ENCODE measurements at places on chromosomes 12 and 14.

DNA sequence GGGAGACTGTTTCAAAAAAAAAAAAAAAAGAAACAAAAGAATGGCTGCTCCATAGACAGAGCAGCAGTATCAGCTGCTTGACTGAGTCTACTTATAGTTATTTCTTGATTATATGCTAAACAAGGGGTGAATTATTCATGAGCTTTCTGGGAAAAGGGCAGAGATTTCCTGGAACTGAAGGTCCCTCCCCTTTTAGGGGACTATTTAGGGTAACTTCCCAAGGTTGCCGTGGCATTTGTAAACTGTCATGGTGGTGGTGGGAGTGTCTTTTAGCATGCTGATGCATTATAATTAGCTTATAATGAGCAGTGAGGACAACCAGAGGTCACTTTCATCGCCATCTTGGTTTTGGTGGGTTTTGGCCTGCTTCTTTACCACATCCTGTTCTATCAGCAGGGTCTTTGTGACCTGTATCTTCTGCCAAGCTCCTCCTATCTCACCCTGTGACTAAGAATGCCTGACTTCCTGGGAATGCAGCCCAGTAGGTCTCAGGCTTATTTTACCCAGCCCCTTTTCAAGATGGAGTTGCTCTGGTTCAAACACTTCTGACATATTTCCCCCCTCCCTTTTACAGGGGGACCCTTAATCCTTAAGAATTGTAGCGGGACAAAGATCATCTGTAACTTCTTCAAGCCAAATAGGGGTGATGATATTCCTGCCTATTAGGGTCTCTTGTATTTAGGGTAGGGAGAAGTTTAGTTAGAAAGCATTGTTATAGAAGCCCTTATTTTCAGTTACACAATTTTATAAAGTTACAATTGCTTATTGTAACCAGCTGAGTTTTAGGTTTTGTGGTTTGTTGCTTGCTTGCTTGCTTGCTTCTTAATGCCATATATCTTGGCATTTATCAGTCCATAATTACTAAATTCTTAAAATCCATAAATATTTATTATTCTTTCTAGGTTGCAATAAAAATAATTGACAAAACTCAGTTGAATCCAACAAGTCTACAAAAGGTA is 42.5 kb downstream of the MARK3 start:
- peaks cover 66% of the 10 kb centered on the region for H3K4me1 ChIP-seq
- H3K36me3 ChIP-seq, result peaks cover 66% of the 10 kb centered on the region
- H3K27ac ChIP-seq, result peak overlapping the region; percentile 93
- DNase-seq, result no peak
- no peak overlapping the region for H3K4me3 ChIP-seq

DNA sequence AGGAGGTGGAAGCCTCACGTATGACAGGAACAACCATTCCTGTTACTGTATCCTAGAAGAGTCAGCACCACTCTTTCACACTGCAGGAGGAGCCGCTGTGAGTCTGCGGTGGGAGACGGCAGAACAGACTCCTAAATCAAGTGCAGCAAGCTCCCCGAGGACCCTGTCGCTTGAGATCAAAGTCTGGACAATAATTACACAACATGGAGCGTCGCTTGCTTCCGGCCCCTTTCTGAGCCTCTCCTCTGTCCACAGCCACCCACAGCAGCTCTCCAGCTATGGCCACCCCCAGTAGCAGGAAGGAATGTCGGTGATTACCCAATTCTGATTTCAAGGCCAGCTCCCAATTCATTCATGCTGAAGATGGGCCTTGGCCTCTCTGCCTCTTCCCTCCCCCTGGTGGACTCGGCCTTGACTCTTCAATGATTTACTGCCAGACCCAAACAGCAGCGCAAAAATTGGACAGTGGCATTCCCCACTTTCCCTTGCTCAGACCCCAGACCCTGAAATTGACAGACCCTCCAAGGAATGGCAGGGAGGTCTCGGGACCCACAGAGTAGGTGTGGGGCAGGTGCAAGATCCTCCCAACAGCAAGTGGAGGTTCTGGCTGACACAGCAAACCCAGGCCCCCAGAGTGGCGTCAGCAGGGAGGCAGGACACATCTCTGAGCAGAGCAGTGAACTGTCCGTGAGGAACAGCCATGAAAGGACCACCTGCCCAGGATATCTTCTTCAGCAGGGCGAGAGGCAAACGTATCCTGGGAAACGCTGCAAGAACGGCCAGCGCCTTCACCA is 272.7 kb upstream of the DIO3 start:
- H3K27me3 ChIP-seq, result peaks cover 70% of the 10 kb centered on the region
- no peak overlapping the region for H3K27ac ChIP-seq
- DNase-seq, result no peak
- no peaks in the 10 kb centered on the region for H3K4me1 ChIP-seq

DNA sequence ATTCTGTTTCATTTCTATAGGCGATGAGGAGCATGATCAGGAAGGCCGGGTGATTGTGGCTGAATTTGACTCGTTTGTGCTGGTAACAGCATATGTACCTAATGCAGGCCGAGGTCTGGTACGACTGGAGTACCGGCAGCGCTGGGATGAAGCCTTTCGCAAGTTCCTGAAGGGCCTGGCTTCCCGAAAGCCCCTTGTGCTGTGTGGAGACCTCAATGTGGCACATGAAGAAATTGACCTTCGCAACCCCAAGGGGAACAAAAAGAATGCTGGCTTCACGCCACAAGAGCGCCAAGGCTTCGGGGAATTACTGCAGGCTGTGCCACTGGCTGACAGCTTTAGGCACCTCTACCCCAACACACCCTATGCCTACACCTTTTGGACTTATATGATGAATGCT is 1.9 kb downstream of the APEX1 start:
- H3K4me1 ChIP-seq, result peaks cover 37% of the 10 kb centered on the region
- H3K27ac ChIP-seq, result no peak overlapping the region
- no peaks in the 10 kb centered on the region for H3K27me3 ChIP-seq
- DNase-seq, result no peak
- no peak overlapping the region for H3K4me3 ChIP-seq

DNA sequence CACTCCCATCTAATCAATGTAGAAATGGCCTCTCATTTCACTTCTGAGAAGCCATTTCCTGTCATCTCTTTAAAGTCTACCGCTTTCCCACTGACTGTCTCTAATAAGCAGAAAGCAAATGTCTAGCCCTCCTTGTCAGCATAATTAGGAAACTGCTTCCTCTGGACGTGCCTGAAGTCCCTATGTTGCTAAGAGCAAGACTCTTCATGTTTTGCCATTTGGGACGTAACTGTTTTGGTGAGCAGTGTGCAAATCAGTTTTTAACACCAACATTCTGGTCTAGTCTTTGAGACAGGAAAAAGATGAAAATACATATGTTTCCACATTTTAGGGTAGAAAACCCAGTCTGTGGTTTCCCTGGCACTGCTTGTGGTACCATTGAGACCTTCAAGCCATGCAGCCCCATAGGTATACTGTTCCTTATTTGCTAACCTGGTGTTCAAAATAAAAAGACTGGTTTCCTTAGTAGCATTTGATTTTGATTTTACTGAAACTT is 22.2 kb downstream of the IFNG start:
- H3K4me1 ChIP-seq, result peaks cover 72% of the 10 kb centered on the region
- H3K27me3 ChIP-seq, result no peaks in the 10 kb centered on the region
- H3K4me3 ChIP-seq, result peak overlapping the region; percentile 29
- no peaks in the 10 kb centered on the region for H3K36me3 ChIP-seq

GRCh38 chr14:49935526-49935925 is 42.6 kb downstream of the ARF6 start:
- H3K27ac ChIP-seq, result no peak overlapping the region
- no peak overlapping the region for H3K4me3 ChIP-seq
- H3K36me3 ChIP-seq, result peaks cover 8% of the 10 kb centered on the region
- peaks cover 25% of the 10 kb centered on the region for H3K4me1 ChIP-seq
- no peak for DNase-seq
- H3K27me3 ChIP-seq, result no peaks in the 10 kb centered on the region

DNA sequence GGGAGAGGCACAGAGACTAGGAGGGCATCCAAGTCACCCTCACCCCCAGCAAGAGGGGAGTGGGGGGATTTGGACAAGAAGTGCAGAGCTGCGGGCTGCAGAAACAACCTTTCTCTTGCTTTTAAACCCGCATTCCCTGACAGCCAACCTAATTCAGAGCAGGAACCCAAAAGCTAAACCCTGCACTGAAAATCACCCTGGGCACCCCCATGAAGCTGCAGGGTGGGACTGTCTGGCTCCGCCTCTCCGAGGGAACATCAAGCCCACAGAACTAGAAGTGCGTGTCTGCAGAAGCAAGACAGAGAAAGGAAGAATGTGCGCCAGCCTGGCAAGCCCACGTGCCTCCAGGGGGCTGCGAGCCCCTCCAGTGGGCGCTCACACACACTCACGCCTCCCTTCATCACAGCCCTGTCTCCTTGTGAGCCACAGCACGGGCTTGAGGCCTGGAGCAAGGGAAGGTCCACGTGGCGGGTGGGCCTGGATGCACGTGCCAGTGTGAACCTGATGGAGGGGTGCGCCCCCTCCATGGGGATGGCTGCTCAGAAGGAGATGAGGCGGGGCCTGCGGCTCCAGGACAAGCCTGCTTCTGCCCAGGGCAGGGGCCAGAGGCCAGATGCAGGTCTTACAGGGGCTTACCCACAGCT is 27.8 kb upstream of the PNMA1 start:
- peak overlapping the region; percentile 77 for H3K4me3 ChIP-seq
- peak; percentile 64 for DNase-seq
- peak overlapping the region; percentile 92 for H3K27ac ChIP-seq
- H3K4me1 ChIP-seq, result peaks cover 78% of the 10 kb centered on the region

GRCh38 chr12:20629414-20630156 is 65.5 kb upstream of the SLCO1C1 start:
- no peak for DNase-seq
- H3K36me3 ChIP-seq, result no peaks in the 10 kb centered on the region
- no peaks in the 10 kb centered on the region for H3K27me3 ChIP-seq
- H3K4me3 ChIP-seq, result no peak overlapping the region

GRCh38 chr12:129901254-129901653 is 2.6 kb downstream of the TMEM132D start:
- H3K4me3 ChIP-seq, result no peak overlapping the region
- H3K36me3 ChIP-seq, result no peaks in the 10 kb centered on the region
- no peak for DNase-seq
- peaks cover 40% of the 10 kb centered on the region for H3K27me3 ChIP-seq

DNA sequence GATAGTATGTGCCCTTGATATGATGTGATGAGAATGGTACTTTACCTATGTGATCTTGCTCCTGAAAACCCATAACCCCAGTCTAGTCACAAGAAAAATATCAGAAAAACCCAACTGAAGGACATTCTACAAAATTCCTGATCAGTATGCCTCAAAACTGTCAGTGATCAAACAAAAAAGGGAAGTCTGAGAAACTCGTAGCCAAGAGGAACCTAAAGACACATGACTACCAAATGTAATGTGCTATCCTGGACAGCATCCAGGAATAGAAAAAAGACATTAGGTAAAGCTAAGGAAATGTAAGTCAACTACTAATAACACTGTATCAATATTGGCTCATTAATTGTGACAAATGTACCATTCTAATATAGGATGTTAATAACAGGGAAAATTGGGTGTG is 4.1 kb upstream of the WIF1 start:
- peaks cover 37% of the 10 kb centered on the region for H3K27me3 ChIP-seq
- H3K36me3 ChIP-seq, result no peaks in the 10 kb centered on the region
- peaks cover 7% of the 10 kb centered on the region for H3K4me1 ChIP-seq
- DNase-seq, result no peak
- H3K27ac ChIP-seq, result no peak overlapping the region

GRCh38 chr12:50006754-50007442 is 18.4 kb downstream of the RACGAP1 start:
- peaks cover 77% of the 10 kb centered on the region for H3K36me3 ChIP-seq
- H3K4me3 ChIP-seq, result no peak overlapping the region
- H3K27ac ChIP-seq, result no peak overlapping the region
- H3K27me3 ChIP-seq, result no peaks in the 10 kb centered on the region

DNA sequence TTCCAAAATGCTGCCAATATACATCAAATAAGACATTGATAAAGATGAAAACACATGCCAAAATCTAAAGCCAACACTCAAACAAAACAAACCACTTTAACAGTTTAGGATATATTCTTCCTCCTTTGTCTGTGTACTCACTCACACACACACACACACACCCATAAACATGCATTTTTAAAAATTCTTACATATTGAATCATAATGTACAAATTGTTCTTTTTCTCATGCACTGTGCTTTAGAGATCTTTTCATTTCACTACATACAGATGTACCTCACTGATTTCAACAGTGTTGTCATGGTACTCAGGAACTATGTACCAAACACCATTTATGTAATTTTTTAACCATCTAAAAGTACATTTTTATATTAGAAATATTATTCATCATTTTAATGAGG is 9.5 kb upstream of the RERG start:
- peaks cover 26% of the 10 kb centered on the region for H3K27me3 ChIP-seq
- DNase-seq, result no peak
- no peaks in the 10 kb centered on the region for H3K4me1 ChIP-seq
- H3K4me3 ChIP-seq, result no peak overlapping the region
- no peak overlapping the region for H3K27ac ChIP-seq
- H3K36me3 ChIP-seq, result no peaks in the 10 kb centered on the region

DNA sequence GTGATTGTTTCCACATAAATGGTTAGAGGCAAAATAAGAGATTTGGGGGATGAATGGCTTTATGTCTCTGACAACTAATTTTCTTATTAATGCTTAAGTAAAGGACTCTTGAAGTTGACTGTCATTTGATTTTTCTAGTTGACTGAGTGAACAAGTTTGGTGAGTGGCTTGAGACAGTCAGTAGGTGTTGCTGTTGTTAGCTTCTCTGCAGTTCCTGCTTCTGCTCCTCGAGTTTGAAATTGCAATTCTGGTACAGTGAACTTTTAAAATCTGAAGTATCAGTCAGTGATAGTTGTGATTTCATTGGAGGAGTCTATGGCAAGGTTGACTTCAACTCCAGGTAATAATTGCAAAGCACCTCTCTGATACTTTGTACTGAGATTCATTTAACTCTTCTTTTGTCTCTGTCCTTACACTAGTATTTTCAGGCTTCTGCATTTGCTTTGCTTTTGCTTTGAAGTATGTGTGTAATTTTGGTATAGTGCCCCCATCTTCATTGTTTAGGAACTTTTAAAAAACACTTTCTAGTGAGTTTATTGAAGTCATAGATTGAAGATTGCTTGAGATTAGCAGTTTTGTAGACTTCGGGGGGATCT is 415.5 kb downstream of the PCNX1 start:
- H3K27me3 ChIP-seq, result no peaks in the 10 kb centered on the region
- DNase-seq, result no peak
- H3K27ac ChIP-seq, result no peak overlapping the region
- H3K4me1 ChIP-seq, result peaks cover 62% of the 10 kb centered on the region

DNA sequence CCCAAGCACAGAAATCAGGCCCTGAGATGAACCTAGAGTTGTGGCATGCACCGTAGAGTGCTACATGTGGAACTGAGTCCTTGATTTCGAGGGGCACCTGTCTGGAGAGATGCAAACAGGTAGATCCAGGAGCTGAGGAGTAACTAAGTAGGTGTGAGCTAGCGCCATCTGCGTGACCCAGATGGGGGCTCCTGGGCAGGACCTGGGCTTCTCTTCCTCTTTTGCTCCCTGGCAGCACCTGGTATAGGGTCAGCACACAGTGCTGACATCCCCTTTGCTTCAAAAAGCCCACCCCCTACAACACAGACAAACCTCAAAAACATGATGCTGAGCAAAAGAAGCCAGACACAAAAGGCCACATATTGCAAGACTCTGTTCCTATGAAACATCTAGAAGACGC is 65.8 kb downstream of the PITPNM2 start:
- no peaks in the 10 kb centered on the region for H3K27me3 ChIP-seq
- no peaks in the 10 kb centered on the region for H3K36me3 ChIP-seq
- no peak for DNase-seq
- H3K4me1 ChIP-seq, result peaks cover 18% of the 10 kb centered on the region

GRCh38 chr12:68031174-68031573 is 41.9 kb downstream of the IFNG-AS1 start:
- no peaks in the 10 kb centered on the region for H3K36me3 ChIP-seq
- H3K27ac ChIP-seq, result no peak overlapping the region
- DNase-seq, result no peak
- H3K27me3 ChIP-seq, result no peaks in the 10 kb centered on the region

Data from activated T-cell treated with anti-CD3 and anti-CD28 coated beads, Interleukin-2, amount 50 U/mL, for 24 hours (primary cell).